Amniotic epithelial cell (primary cell): ENCODE measurements at places on chromosomes 13 and 19.

DNA sequence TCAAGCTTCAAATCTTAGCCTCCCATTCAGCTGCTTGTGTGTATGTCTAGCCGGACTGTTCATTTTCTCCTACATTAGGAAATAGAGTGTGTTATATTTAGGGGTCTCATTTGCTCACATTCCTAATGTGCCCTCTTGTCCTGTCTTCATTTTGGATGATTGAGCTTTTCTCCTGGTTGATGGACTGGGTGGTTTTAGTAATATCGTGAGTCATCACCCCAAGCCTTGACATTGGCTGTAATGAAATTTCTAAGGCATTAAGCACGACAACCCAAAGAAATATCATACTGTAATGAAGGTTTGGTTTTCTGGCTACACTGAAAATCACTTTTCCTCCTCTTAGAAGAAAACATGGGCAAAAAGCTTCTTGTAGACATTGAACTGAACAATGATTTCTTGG, 110.7 kb upstream of the WASF3 start:
- DNase-seq, result no peak

- DNase-seq, result no peak
Measured at GRCh38 chr13:36629057-36629385, 44.8 kb upstream of the SERTM1 start.

DNA sequence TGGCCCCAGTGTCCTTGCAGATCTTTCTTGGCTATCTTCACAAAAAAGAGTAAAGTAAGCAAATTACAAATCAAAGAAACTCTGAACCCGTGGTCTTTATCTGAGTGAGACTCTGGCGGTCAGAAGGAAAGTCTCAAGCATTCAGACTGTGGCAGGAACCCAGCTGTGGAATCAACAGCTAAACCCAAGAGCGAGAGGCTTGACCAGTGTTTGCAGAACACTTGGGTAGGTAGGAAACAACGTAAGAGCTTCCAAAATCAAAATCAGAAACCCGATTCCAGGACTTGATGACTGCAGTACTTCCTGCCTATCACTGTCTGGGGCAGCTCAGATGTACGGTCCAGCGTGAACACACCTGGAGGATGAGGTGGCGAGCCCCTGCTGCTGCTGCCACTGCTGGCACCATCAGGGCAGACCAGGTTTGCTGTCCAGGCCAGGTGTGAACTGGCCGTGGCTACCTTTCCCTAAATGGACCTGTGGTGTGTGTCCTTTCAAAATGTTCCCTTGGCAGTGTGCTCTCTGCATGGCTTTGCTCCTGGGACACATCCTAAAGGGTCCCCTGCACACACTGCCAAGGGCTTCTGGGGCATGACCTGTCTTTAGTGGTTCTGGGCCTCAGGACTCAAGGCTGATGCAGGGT, 9.5 kb downstream of the TUBA3C start:
- no peak for DNase-seq

GRCh38 chr19:47819858-47820257, 1.9 kb upstream of the CRX start:
- no peak for DNase-seq

DNA sequence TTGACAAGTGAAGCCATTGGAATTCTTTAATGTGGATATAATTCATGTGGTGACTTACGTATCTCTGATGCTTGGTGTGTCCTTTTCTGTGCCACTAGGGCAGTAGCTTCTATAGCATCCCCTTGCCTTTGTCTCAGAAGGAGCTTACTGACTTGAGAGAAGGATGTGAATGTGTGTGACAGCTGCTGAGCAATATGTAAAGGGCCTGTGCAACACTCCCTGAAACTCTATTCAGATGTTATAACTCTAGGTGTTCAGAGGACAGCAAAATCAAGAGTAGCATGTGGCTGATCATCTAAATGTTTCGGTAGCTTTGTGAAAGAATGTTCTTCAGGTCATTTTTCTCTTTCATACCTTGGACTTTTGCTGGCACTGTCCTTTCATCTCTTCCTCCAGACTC, 189.5 kb downstream of the LMO7 start:
- no peak for DNase-seq

DNA sequence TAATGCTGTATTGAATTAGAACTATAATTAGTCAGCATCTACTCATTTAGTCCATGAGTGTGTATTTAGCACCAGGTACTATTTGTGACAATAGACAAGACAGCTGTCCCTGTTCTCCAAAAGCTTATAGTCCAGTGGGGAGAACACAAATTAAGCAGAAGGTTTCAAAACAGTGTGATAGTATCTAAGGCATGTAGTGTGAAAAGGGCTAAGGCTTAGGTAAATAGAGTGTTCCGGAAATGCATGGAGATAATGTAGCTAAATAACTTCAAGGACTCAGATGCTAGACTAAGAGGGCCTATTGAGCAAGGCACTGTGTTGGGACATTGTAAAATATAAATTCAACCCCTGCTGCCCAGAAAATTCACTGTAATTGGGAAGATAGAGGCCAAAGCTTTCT, 144.1 kb upstream of the MIR17HG start:
- no peak for DNase-seq

GRCh38 chr19:12794196-12794941, 3.1 kb downstream of the JUNB start:
- DNase-seq, result no peak

DNA sequence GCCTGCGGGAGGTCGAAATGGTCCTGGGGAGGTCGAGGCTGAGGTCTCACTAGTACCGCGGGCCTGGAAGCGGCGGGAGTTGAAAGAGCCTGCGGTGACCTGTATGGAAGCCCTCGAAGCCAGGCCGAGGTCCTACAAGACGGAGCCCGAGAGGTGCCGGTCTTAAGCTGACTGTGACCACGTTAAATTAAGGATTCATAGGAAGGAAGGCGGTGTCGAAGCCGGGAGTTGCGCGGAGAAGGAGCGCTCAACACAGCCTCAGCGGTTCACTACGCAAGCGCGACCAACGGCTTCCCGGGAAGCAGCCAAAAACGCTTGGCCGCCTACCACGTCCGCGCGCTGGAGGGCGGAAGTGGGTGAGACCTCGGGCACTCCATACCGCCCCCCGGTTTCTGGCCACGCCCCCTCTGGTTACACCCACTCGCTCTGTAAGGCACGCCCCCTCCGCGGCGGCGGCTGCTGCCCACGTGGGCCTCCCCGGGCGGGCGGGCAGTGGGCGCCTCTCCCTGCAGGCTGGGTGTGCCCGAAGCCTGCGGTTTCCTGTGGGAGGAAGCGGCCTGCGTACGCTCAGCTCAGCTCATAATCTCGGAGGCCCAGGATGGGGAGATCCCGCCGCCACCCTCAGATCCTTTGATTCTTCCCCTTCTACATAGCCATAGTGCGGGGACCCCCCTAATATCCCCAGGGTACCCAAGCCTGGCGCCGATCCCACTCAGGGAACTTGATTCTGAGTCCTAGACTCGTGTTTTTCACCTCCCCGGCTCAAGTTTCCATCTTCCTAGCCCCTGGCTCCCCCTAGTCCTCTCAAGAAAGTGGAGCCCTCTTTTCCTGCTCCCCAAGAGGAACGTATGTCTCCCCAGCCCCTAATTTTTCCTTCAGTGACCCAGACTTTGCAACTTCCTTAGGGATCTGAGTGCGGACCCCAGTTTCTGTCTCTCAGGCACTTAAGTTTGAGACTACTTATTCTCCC, 3.4 kb upstream of the EMP3 start:
- DNase-seq, result peak; percentile 97

DNA sequence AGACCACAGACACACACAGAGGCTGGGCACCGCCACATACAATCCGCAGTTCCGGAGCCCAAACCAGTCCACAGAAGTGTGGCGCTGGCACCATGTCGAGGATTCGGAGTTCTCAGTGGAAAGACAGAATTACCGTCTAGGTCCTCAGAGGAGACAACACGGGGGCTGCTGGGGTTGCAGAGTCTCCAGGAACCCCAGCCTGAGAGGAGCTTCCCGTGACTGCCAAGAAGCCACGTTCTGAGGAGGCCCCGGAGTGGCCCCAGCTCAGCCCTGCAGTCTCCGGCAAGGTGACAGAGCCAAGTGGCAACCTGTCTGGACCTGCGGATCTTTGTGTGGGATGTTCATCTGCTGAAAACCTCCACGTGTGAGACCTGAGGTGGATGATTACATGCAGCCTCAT, 7.3 kb upstream of the ADPRHL1 start:
- DNase-seq, result no peak

DNA sequence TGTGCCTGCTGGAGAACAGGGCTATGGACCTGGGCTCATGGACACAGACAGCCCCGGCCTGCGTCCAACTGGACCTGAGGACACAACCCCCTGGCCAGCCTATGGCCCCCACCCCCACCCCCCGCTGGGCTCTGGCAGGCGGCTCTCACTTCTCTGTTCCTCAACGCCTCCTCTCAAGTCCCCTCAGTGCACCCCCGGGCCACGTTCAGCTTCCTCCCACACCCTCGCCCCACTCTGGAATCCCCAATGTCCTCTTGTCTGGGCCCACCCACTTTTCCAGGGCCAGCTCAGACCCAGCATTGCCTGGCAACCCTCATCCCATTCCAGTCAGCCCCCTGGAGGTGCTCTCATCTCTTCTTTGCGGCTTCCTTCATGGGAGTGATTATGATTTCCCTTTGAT, 130.2 kb upstream of the SPACA7 start:
- DNase-seq, result no peak

DNA sequence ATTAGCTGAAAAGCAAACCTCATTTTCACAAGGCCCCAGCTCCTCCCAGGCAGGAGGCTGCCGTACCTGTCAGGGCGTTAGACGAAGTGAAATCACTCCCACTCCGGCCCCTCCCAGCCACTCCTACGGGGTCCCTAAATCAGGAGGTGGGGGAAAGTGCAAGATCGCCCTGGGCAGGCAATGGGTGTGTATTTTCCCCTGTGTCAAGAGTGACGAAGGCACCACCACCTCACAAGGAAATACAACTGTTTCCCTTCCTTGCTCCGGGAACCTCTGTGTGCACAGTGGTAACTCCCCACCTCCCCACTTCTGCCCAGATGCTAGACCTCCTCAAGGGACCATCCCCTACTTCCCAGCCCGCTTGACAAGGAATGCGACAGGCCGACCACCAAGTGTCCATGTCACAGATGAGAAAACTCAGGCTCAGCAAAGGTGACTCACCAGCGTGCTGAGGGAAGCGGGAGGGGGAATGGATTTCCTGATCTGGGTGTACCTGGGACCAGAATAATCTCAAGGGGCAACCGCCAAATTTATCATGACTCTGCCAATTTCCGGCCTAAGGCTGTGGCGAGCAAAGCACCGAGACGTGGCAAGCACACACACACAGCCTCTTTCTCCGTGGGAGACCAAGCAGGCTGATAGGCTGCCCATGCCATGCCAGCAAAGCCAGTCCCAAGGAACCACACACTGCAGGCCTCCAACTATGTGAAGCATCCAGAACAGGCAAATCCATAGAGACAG, 7.3 kb downstream of the PPP6R1 start:
- DNase-seq, result peak; percentile 40

DNA sequence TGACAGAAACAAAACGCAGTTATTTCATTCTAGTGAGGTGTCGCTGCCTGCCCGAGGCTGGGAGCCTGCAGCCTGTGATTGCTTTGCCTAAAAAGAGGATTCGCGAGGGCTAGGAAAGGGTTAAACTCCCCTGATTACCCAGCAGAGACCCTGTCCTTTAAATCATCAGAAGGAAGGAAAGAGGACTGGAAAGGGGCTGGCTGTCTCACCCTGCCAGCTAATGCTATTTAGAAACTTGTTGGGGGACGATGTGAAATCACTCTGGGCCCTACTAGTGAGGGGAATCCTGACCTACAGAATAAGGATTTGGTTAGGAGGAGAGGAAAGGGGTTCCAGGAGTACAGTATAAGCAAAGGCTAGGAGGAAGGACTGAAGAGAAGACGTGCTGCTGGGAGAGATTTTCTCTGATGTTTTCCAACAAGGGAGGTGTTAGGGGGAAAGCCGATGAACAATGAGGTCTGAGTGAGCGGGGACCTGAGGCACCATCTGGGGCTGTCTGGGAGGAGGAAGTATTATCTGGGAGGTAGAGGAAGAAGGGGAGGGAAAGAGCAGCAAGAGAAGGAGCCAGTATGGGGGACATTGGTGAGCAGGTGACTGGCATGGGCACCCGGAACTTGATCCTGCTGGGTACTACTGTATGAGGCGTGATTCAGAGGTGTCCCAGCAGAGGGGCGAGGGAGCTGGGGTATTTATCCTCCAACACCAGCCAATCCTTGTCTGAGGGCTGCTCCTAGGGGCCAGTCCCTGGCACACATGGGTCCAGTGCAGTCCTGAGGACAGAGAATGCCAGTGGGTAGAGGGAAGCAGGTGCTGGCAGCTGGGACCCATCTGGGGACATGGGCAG, 55.7 kb upstream of the PTPRS start:
- no peak for DNase-seq

DNA sequence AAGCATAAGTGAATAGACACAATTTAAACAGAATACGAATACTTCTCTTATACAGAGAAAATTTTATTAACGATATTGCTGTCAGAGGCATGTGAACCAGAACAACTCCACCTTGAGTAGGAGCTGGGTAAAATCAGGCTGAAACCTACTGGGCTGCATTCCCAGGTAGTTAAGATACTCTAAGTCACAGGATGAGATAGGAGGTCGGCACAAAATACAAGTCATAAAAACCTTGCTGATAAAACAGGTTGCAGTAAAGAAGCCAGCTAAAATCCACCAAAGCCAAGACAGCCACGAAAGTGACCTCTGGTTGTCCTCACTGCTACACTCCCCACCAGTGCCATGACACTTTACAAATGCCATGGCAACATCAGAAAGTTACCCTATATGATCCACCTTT, 49.2 kb upstream of the TRPC4 start:
- DNase-seq, result no peak

GRCh38 chr13:79946556-79946955, 394.4 kb downstream of the SPRY2 start:
- DNase-seq, result no peak

- no peak for DNase-seq
Measured at GRCh38 chr19:2648099-2648498, 54.4 kb downstream of the GNG7 start.

- no peak for DNase-seq
Measured at GRCh38 chr19:30862876-30863275, 486.4 kb downstream of the TSHZ3 start.

DNA sequence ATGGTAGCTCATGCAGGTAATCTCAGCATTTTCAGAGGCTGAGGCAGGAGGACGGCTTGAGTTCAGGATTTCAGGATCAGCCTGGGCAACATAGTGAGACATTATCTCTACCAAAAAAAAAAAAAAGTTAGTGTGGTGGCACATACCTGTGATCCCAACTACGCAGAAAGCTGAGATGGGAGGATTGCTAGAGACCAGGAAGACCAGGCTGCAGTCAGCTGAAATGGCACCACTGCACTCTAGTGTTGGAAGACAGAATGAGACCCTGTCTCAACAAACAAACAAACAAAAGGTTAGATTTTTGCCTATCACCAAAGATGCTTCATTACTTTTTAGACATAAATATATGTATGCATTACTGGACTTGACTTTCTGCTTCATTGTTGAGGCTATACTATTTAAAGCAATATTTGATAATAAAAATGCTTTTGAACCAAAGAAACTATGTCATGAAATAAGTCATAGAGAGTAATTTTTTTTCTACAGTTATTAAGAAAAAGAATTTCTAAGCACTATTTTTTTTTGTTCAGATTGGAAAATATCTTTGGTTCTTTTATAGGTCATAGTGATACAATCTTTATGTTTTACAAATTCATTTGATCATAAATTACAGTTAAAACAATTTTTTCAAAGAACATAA, 1180.1 kb upstream of the ATXN8OS start:
- DNase-seq, result peak; percentile 6

- DNase-seq, result no peak
Measured at GRCh38 chr19:5130371-5131030, 161.6 kb downstream of the KDM4B start.

GRCh38 chr19:9321338-9321737, 2.6 kb upstream of the ZNF559 start:
- no peak for DNase-seq
